ENCODE measurements at places on chromosomes 6 and 20.

GRCh38 chr6:24874776-24875533 lies 60.8 kb downstream of the RIPOR2 start:
- no peak for DNase-seq

GRCh38 chr20:35318502-35319157 lies 26.4 kb upstream of the FAM83C start:
- DNase-seq, result no peak

DNA sequence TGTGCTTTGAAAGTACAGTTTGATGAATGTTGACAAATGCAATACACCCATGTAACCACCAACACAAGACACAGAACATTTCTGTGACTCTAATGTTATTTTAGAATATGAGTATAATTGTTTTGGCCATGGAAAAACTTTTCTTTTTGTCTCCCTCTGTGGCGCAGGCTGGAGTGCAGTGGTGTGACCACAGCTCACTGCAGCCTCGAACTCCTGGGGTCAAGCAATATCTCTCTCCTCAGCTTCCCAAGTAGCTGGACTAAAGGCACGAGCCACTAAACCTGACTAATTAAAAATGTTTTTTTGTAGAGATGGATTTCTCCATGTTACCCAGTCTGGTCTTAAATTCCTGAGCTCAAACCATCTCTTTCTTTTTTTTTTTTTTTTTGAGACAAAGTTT lies 20.3 kb upstream of the BCAS4 start:
- no peak for DNase-seq

DNA sequence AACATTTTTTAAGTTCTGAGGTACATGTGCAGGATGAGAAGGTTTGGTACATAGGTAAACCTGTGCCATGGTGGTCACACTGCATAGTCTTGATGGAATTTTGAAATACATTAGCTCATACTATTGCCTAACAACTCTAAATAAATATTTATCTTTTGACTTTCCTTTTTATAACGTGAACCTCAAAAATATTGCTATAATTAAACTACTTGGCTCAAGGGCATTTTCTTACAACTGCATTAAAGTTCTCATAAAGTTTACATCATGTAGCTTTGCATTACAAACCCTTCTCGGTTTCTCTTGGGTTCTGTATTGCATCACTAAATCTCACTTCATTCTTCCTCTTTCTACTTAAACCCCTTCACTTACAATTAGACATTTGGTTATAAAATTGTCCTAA lies 636.0 kb upstream of the PTCHD4 start:
- DNase-seq, result no peak

DNA sequence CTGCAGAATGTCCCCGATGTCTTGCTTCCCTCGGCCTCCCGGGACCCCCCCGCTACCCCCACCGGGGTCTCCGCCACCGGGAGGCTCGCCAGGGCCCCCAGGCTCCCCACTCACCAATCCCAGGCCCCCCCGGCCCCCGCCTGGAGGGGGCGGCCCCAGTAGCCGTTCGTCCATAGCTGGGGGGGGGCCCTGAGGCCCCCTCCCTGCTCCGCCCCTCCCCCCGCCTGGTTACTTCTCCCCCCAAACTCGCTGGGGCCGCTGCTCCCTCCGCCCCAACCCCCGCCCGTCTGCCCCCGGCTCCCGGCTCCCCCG lies 304 bp downstream of the PBX2 start:
- no peak for DNase-seq

DNA sequence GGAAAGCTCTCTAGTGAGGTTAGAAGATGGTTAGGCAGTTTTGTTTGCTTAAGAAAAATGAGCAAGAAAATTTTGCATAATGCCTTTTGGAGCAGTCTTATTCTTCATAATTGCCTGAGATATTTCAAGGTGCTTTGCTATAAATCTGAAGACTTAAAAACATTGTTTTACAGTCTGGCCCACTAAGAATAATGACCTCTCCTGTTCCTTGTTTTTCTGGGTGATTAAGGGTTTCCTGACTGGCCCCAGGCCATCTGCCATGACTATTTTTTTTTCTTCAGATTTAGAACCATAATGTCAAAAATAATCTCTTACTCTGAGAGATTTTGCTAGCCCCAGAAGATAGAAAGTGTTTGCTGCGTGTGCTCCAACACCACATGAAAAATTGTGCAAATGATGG lies 72.3 kb upstream of the CENPW start:
- DNase-seq, result no peak

GRCh38 chr6:13183415-13184088 lies 144.8 kb downstream of the TBC1D7 start:
- DNase-seq, result no peak

DNA sequence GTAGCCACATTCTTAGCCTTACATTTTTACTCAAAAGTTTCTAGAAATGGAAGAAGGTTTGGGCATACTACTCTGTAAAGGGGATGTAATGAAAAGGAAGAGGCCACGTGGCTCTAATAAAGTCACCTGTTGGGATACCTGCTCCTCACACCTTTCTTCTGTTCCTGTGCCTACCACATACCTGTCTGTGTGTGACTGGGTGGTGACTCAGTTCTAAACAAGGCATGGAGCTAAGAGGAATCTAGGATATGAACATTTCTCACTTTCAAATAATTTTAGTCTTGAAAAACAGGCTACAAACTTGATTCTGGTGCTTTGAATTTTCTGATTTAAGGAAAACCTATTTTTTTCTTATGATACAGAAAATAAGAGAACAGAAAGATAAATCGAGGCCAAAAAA lies 363.6 kb downstream of the RFPL4B start:
- no peak for DNase-seq

DNA sequence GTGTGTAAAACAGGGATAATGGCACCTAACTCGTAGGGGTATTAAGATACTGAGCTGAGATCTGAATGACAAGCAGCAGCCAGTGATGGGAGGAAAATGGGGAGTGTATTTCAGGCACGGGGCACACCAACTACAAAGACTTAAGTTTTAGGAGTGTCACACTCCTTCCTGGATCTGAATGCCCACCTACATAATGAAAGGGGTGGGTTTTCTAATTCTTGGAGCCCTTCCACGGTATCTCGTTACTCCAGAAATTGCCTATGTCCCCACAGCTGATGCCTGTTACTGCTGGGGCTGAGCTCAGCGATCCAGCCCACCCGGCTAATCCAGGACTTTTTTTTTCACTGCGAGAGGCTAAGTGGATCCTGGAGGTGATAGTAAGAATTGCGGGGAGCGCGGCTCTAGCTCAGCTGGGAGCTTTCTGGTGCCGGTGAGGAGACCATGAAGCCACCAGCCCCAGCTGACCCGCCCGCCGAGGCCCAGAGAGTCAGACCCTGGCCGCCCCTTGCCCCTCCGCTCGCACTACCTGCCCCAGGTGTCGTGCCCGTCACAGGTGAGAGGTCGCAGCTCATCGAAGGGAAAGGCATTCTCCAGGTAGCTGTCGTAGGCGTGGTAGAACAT lies 727 bp downstream of the EDEM2 start:
- no peak for DNase-seq

DNA sequence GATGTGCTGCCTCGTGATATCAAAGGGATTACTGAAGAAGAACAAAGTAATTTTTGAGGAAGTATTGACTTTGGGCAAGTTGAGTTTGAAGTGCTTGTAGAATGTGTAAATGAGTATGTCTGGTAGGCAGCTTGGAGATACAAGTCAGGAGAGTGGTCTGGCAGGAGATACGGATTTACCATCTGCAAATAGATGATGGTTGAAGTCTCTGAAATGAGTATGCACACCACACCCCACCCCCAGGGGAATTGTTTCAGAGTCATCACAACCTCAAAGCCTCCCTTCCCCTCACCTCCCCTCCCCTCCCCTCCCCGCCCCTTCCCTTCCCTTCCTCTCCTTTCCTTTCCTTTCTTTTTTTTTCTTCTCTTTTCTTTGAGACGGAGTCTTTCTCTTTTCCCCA lies 16.4 kb upstream of the MCUR1 start:
- no peak for DNase-seq

DNA sequence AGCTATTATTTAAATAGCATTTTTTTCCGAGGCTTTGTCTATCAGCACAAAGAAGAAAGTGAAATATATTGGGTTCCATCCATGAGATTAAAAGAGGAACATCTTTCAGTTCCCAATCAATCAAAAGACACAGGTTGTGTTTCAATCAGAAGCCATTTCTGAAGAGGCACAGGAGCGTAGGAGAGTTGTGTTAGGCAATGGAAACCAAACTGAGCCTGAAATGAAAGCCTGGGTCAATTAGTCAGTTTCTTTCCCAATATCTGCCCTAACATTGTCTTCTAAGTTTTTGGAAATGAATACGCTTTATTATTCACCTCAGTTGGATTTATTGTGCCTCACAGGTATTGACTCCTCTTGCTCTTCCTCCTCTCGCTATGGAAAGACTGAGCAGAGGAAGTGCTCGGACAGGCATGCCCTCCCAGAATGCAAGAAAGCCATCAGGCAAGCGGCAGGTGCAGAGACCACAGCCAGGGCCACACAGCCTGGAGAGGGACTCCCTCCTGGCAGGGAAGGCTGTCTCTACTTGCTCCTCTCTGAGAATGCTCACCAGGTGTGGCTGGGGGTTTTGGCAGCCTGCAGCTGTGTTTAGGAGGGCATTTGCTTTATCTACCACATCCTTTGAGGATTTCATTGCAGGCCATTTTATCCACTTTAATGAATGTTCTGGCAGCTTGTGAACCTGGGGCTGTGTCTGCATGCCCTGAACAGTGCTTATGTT lies 100.8 kb upstream of the NEDD9 start:
- no peak for DNase-seq

DNA sequence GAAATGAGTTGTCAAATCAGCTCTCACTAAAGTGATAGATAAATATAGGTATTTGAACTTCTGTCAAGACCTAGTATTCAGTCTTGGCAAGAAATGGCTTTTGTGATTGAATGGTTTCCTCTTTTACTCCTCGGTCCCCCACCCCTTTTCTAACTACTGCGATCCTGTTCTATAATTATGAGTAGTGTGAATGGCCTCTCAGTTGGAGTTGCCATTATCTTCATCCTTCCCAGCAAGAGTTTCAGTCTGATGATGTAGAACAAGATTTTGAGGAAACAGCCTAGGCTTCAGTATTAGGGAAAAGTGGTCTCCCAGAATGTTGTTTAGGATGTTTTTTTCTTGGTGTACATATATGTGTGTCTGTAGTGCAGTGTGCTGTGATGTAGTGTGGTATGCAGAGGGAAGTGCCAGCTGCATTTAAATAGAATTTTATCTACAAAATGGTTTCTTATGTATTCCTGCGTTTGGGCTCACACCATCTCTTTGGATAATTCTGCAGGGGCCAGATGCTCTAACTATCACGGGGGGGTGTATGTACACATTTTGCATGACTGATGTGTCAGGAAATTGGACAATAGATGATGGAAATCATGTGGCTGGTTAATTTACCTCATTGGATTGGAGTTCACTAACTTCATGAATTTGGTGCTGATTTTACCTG lies 180.1 kb upstream of the MMS22L start:
- no peak for DNase-seq
